Karpas-422 (cell line): ENCODE measurements at places on chromosomes 7 and 10.

DNA sequence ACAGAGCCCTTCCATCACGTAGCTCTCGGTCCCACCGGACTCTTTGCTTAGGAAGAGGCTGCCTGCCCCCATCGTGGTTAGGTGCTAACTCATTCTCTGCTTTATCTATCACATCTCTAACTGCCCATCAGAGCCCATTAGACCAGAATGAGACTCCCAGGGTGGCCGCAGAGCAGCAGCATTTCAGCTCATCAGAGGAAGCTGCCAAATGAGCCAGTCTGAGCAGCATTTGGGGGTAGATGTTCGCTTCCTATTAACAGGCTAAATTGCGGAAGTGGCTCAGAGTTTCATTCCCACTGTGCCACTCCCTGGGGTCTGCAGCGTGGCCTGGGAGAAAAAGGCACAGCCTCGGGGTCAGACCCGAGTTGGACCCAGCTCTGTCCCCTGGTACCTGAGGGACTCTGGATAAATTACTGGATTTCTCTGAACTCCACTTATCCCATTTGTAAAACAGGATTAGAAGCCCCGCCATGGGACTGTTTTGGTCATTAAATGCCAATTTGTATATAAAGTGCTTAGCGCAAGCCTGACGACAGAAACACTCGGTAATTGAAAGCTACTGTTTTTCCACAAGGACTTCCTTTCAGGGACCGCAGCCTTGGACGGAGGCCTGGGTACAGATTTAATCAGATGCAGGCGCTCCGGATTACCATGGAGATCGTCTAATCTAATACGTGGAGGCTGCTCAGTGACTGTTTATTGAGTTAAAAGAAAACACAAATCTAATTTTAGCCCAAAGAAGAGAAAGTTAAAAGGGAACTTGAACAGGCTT lies 73.8 kb upstream of the PRLHR start:
- DNase-seq: peak; percentile 45

- DNase-seq: no peak
Observed at GRCh38 chr10:100847440-100847839, 65.3 kb upstream of the SLF2 start.

DNA sequence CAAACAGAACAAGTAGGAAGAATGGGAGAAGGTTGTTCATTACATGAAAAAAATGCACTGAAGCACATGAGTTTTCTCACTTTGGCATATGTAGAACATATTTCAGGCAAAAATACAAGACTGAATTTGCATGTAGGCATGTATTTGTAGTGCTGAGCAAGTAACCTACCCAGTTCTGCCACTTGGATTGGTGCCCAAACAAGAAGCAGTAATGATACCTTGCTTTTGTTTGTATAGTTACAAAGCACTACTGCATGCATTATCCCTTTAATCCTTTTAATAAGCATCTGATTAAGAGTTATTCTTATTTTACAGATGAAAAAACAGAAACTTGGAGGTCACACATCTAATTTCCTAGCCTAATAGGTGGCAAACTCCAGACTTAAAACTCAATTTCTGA lies 23.1 kb upstream of the CTTNBP2 start:
- no peak for DNase-seq

- no peak for DNase-seq
Observed at GRCh38 chr7:149787428-149788299, 14.3 kb upstream of the ZNF467 start.

- no peak for DNase-seq
Observed at GRCh38 chr10:64867501-64867962, 1346.3 kb downstream of the REEP3 start.

DNA sequence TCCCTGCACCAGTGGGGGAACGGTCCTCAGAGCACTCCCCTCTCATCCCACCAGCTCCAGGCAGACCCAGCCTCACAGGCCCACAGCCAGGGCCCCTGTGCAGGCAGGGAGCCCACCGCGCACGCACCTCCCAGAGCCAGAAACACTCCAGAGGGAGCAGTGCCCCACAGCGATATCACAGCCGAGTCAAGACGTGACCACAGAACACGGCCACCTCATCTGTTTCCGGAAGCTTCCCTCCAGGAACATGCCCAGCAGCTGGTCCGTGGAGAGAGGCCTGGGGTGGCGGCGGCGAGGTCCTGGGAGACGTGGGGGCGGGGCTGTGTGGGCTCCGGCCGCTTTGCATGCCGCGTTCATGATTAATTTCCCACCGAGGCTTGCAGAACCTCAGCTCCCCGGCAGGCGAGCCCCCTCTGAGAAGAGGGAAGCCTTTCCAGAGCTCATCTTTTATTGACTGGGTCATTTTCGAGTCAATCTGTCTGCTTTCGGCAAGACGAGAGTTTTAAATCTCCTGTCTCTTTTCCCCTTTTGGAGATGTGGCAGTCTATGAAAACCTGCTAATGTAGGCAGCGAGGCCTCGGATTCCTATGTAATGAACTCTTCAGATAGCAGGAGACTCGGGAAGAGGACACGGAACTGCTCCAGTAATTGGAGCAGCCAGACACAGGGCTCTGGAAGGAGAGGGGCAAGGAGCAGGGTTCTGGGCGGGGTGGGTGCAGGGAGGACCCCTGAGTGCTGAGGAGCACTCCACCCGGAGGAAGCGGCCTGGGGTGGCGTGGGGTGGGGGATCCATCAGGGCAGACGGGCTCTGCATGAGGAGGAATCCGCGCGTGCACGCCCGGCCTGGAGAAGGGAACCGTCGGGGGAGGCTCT lies 242.8 kb downstream of the ELFN1 start:
- no peak for DNase-seq

DNA sequence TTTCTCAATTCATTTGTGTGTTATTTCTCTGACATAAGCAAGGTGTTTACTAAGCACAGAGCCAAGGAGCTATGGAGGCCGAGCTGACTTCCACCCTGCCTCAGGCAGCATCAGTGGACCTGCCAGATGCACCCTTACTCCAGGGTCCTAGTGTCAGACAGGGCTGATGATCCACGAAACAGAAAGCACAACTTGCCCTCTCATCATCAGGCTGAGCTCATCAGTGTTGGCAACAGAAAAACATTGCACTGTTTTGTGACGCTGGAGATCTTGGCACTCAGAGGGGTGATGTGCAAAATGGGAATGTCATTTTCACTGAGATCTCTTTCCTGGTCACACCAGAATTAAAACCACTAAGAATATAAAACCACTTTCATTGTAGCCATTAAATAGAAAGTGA lies 201.8 kb downstream of the GLI3 start:
- DNase-seq: no peak

DNA sequence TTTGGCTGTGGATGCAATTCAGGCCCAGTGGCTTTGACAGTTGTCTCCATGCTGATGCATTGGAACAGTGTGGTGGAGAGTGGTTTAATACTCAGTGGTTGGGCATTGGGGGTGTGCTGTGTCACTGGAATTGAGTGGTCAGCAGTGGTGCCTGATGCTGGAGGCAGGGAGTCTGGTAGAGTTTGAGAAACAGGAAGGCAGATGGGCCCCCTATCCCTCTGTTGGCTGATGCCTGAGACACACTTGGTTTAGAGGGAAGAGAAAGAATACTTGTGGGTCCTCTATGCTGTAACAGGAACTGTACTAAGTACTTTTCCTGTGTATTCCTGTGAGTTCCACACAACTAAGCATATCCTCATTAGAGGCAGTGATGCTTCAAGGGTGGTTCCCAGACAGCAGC lies 55.4 kb downstream of the EEPD1 start:
- DNase-seq: no peak

DNA sequence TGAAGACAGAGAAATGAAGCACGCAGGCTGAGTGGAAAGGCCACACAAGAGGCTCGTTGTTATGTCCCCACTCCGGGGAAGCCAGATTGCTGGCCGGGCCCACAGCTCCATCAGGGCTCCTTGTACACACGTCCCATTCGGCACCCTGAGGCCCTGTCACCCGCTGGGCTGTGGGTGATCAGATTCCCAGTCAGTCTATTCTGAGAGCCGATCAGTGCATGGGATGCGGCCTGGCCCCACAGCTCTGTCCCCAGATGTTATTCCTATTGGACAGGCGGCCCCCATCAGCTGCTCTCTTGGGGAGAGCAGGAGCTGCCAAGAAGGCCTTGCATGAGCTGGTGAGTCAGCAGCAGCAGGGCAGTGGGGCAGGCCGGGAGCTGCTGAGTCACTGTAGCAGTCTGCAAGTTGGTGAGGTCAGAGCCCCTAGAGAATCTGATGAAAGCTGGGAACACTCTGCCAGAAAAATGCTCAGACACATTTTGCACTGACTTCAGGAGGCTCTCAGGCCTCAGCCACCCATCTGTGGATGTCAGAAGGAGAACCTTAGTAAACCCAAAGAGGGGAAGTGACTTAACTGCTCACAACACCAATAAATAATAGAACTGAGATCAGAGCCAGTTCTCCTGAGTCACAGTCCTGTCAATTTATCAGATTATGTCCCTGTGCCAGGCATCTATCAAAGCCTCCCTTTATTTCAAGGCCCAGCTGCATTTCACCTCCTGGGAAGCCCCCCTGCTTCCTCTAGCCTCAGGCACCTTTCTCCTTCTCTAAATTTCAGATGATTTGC lies 9.4 kb upstream of the PSAP start:
- peak; percentile 89 for DNase-seq

GRCh38 chr7:157027568-157028198 lies 17.2 kb upstream of the MNX1 start:
- DNase-seq: no peak

DNA sequence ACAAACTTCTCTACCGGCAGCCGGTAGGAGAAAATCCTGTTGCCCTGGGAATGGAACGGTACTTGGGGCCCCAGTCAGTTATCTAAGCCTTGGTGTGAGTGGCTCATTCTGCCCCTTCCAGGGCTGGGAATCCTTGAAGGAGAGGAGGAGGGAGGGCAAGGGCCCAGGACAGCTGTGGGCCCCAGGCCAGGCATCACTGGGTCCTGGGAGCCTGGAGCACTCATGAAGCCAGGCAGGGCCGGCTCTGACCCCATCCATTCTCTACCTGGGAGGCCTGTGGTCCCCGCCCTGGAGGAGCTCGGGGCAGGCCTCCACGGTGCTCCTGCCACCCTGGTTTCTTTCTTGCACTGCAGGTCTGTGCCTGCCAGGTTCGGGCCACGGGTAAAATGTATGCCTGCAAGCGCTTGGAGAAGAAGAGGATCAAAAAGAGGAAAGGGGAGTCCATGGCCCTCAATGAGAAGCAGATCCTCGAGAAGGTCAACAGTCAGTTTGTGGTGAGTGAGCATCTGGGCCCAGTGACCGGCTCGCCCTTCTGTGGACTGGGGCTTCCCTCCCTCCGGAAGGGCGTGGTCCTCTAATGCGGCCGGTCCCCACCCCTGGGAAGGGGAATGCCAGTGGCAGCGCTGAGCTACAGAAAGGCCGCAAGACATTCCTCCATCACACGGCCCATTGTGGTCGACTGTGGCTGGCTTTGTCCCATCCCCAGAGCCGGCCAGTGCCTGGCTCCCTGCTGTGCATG lies 111.3 kb downstream of the RGS10 start:
- DNase-seq: no peak

DNA sequence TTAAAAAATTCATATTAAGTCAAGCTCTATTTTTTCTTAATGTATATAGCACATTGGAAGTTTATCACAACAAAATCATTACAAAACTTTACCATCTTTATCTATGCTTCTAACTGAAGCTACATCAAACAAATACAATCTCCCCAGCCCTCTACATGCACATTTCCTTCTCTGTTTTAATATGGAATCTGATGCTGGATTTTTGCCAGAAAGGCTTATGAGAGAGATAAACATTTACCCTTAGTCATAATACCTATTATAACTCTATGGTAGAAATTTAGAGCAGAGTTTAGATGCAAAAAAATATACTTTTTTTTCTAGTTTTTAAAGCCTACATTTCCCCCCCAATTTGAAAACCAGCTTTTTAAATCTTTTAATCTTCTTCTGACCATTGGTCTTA lies 1198.6 kb downstream of the GATA3 start:
- no peak for DNase-seq

DNA sequence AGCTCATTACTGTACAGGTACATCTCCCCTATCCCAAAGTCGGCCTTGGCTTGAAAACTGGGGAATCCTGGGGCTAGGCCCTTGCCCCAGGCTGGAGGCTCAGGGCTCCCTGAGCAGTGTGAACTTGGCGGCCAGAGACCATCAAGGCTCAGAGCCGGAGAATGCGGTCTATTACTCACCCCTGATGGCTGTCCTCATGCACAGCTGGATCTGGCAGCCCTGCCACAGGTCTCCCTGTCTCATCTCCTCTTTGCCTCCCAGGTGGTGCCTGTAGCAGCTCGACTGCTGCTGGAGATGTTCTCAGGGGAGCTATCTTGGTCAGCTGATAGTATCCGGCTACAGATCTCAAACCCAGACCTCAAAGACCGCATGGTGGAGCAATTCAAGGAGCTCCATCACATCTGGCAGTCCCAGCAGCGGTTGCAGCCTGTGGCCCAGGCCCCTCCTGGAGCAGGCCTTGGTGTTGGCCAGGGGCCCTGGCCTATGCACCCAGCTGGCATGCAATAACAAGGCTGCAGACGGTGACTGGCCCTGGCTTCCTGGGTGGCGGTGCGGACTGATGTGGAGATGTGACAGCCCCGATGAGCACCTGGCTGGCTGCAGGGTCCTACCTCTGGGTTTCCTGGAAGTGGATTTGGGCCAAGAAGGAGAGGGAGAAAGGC lies 10.7 kb downstream of the IRF5 start:
- no peak for DNase-seq

GRCh38 chr10:104663563-104663962 lies 22.5 kb downstream of the SORCS3 start:
- DNase-seq: no peak

GRCh38 chr7:36942955-36943354 lies 218.7 kb upstream of the AOAH start:
- DNase-seq: no peak

DNA sequence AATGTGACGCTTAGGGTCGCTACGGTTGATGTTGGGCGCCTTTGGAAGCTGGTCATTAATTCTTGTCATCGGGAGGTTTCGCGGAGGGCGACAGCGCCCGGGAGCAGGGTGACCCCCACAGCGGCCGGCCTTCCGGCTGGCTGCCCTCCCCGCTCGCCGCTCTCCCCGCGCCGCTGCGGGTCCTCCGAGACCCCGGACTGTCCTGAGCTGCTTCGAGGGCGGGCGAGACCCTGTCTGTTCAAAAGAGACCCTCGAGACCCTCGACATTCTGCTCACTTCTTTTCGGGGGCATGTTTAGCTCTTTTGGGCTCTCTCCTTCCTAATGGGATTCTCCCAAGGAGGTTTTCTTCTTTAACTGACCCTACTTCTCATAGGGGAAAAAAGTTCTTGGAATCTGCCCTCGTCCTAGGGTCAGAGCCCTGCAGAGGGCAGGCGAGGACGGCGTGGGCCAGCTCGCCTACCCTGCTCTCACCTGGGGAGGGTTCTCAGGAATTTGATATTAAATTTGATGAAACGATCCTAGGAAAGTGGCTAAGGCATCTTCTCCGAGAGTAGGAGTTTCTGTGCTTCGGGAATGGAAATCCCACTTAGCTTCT lies 257.0 kb downstream of the OTUD1 start:
- DNase-seq: no peak

- peak; percentile 85 for DNase-seq
Observed at GRCh38 chr7:135335628-135336139, 102.0 kb downstream of the STRA8 start.
